Amygdala (tissue), 56 donors: ENCODE measurements at places on chromosomes 7 and 10.

DNA sequence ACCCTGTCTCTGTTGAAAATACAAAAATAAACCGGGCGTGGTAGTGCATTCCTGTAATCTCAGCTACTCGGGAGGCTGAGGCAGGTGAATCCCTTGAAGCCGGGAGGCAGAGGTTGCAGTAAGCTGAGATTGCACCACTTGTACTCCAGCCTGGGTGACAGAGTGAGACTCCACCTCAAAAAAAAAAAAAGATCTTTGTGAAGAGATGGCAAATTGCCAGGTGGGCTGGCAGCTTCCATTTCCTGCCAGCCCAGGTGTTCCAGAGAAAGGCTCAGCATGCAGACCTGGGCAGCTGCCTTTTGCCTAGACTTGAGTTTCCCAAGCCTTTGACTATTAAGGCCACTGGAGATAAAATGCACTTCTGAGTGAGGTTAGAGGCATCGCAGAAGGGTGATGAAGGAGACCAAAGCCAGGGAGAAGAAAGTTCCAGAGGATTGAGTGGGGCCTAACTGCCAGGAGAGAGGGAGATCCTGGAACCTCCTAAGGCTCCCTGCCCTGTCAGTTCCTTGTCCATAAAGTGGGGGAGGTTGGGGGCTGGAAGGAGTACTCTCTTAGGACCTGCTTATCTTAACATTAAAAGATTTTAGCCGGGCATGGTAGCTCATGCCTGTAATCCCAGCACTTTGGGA, 10.0 kb upstream of the DDIT4 start:
- DNase-seq = no peak

- DNase-seq = no peak
Observed at GRCh38 chr7:46679671-46680070, 758.6 kb upstream of the IGFBP3 start.

- DNase-seq = no peak
Observed at GRCh38 chr7:115475761-115476385, 554.0 kb downstream of the MDFIC start.

- DNase-seq = no peak
Observed at GRCh38 chr10:84138478-84139125, 707 bp upstream of the GHITM start.

DNA sequence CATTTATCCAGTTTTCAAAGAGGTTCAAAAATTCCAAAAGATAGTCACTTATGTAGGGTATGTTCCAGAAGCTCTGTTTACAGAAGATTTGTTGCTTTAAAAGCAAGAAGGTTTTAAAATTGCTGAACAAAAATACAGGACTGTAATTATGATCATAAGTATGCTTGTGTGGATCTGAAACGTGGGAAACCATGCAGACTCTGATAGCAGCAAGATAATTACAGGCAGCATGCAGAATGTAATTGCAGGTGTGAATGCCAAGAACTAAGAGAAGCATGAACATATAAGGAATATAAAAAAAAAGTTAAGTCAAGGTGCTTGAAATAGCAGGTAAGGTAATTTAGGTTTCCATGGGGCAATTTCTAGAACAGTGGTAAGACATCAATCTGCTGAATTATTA, 405.7 kb downstream of the ARL4A start:
- no peak for DNase-seq

DNA sequence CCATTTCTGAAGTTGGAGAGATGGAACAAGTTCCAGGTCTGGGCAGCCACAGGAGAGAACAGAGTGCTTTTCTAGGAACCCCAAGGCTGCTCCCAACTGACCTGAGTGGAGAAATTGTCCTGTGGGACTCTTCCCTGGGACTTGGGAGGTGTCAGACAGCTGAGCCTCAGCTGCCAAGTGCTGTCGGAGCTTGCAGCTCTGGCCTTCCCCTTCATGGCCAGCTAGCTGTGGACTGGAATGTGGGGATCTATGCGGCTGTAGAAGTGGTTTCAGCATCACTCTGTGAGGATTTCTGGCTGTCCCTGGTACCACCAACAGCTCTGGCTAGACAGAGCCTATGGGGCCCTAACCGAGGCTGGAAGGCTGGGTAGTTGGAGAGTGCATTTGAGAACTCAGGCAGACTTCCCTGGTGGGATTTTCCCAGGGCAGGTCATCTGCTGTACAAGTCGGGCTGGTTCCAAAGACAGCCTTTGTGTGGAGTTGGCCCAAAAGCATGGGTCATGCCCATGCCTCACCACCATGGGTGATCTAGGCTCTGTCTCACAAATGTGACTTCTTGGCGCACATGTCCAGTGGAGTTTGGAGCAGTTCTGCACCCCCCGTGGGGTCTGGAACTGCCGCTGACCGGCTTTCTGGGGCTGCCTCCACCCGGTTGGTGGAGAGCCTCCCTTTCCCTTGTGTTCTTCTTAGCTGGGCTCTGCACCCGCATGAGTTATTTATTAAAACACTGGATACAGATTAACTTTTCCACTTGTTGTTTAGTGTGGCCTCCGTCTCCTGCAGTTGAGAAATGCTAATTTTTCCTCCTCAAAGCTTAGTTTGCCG, 10.9 kb downstream of the SUFU start:
- DNase-seq = no peak

- DNase-seq = no peak
Observed at GRCh38 chr7:47970761-47971160, 8.7 kb downstream of the HUS1 start.

DNA sequence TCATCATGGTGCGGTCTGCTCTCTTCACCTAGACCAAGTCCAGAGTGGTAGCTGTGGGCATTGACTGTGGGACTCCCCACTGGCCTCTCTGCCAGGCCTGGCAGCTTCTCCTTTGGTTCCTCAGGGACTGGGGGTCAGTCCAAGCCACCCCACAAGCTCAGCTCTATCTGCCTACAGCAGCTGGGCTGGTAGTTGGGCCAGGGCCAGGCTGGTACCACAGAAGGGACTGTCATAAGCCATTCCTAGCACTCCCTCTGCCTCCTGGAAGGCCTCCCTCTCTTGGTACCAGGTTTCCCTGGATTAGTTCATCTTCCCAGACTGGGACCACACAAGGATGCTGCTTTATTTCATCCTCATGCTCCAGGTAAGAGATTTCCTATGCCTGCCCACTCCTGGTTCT, 24.2 kb upstream of the UNC5B start:
- peak; percentile 43 for DNase-seq

- DNase-seq = no peak
Observed at GRCh38 chr7:6167587-6168476, 104.6 kb downstream of the CYTH3 start.

DNA sequence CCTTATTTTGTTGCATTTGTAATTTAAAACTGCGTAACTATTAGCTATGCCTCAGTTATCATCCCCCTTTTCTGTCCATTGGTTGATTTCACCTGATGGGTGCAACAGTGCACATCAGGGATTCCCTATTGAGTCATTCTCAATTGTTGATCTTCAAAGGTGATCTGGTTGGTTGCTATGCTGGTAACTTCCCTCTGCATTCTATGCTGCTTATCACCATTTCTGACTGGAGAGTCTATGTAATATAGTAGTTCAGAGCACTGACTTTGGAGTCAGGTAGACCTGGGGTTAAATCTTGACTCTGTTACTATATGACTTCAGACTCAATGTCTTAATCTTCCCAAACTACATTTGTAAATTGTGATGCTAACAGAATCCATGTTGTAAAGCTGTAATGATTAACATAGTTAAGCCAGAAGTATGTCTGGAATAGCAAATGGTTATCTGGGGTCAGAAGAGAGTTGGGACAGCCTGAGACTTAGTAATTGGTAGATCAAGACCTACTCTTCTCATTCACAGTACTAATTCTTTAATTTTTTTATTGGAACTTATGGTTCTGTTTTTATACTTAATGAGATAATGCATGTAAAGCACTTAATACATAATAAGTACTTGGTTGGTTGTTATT, 38.1 kb downstream of the EXOC6 start:
- no peak for DNase-seq

GRCh38 chr7:85833066-85833465, 646.2 kb upstream of the SEMA3D start:
- no peak for DNase-seq

DNA sequence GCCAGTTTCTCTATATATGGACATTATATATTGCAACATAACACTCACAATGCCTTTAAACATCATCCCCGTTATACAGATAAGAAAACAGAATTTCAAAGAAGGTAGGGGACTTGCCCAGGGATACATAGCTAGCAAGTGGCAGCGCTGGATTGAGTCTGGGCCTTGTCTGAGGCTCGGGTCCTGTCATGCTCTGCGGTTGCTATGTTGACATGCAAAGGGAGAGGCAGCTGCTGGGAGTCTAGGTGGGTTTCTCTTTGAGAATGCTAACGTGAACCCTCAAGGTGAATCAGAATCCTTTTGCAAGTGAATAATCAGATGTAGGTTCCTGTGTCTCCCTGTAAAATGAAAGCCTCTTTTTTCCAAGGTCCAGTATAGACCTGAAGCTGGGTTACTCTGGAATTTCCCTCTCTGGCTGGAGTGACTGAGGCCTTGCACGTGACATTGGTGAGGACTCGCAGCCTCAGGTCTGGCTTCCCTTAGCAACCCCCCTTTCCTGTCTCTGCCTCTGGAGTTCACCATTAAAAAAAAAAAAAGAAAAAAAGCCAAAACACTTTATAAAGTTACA, 38.9 kb downstream of the TCF7L2 start:
- DNase-seq = no peak

DNA sequence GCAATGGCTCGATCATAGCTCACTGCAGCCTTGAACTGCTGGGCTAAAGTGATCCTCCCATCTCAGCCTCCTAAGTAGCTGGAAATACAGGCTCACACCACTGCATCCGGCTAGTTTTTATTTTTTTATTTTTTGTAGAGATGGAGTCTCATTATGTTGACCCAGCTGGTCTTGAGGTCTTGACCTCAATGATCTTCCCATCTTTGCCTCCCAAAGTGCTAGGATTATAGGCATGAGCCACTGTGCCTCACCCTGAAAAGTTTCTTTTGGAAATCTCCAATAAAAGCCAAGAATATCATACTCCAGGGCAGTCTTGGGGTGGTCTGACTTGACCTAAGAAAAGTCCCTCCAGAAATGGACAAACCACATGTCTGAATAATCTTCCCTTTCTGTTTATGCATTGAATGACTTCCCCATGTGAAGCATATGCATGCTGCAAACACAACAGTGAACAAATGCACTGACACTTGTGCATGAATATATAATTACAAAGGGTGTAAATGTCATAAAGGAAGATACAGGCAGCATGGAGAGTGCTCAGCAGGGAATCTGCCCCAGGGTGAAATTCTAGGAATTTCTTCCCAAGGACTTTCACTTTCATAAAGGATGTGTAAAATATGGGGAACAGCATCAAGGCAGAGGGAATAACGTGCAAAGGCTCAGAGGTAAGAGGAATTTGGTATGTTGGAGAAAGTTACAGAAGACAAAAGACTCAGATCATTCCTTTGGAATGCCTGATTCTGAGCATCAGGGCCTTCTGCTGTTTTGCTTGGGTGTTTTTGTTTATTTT, 142.4 kb upstream of the LYZL1 start:
- DNase-seq = no peak

GRCh38 chr10:4851846-4852245, 25.8 kb downstream of the AKR1E2 start:
- no peak for DNase-seq

- DNase-seq = no peak
Observed at GRCh38 chr7:435630-436366, 83.8 kb downstream of the PDGFA start.

GRCh38 chr10:89644691-89644966, 413 bp downstream of the PANK1 start:
- peak; percentile 64 for DNase-seq

DNA sequence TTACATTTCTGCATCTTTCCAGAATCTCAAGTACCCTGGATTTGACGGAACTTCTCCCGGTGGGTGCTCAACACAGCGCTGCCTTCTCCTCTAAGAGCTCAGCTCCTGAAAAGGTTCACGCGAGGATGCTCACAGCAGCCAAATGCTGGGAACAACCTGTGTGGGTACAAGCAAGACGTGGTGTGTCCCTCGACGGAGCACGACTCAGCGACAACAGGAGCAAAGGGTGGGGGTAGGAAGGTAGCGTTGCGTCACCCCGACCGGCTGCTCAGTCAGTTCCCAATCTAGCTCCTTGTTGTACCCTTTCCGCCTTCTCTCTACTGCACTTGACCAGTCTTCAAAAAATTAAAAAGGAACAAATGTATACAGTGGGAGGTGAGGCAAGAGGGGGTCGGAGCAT, 117.3 kb downstream of the PTPRN2 start:
- DNase-seq = no peak

GRCh38 chr10:73803680-73804286, 7.6 kb downstream of the NDST2 start:
- DNase-seq = no peak

DNA sequence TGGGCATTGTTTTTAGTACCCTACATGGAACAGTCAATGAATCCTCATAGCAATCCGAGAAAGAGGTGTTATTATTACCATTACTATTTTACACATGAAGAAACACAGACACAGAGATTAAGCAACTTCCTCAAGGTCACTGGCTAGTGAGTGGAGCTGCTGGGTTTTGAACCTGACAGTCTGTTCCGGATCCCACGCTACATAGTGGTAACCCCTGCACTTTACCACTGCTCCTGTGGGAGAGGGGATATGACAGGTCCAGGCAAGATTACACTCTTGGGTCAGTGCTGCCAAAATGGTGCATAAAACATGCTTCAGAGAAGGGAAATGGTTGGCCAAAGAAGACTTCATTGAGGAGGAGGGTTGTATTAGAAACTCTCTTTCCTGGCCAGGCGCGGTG, 185.7 kb downstream of the XPNPEP1 start:
- DNase-seq = no peak
